NCI-H2227 treated with DMSO at 0.1 percent for 48 hours (cell line): ENCODE measurements at places on chromosomes 6 and 20.

- DNase-seq: no peak
Measured at GRCh38 chr20:651713-652614, 1.0 kb downstream of the SRXN1 start.

- DNase-seq: no peak
Measured at GRCh38 chr6:40759838-40760237, 172.7 kb upstream of the LRFN2 start.

GRCh38 chr6:125549202-125549884, 200.1 kb upstream of the HEY2 start:
- peak; percentile 86 for DNase-seq

GRCh38 chr20:17766226-17766625, 66.5 kb downstream of the BANF2 start:
- no peak for DNase-seq

DNA sequence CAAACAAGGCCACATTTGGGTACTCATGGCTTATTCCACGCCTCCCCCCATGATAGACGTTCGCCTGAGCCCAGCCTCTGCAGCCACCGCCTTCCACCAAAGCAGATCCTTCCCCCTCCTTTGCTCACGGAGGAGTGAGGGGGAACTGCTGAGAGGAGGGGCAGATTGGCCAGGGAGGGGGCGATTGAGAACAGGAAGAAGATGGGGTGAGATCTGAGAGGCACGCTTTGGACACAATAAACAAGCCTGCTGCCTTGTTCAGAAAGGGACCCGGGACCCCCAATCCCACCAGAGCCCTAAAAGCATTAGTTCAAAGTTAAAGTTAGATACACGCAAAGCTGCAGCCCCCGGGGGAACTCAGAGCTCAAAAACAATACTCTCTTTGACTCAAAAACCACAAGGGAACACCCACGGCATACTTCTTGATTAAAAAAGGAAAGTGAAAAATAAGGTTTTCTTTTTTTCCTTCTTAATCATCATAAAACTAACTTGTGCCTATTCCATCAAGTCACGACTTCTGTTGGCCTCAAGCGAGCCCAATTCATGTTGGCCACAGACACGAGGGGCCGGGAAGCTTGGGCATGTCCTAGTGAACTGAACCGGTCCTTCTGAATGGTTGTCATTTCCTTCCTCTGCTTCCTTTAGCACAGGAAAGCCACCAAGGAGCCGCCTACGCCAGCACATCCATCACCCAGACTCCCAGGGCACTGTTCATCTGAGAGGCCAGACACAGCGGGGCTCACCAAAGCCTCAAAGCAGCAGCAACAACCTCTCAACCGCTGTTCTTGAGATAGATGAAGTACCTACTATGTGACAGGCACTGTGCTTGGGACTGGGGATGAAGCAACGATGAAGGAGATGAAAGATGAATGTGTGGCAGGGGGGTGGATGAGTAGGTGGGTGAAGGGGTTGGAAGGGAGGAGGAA, 44.7 kb downstream of the NFATC2 start:
- no peak for DNase-seq

DNA sequence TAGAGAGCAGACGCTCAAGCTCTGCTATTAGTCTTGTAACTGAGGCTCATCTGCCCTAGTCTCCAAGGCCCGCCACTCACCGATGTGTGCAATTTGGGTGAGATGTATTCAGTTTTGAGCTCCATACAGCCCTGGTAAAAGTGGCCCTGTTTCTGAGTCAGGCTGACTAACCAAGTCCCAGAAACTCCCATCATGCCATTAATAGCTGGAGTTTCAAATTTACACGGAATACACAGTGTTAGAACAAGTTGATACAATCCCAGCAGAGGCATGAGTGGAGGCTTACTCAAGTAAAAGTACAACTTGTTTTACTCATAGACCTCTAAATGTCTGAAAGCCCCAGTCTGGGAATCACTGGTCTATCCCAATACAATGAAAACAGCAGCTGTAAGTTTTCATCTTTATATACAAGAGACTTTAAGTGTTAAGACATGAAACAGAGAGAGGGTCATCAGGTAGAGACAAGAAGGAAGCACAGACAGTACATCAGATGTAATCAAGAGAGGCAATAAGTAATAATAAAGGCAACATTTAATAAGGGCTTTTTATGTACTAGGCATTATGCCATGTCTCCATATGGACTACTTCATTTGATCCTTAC, 42.4 kb downstream of the RTN4IP1 start:
- no peak for DNase-seq

GRCh38 chr6:154157082-154157481, 118.0 kb downstream of the OPRM1 start:
- DNase-seq: no peak

GRCh38 chr6:107493158-107494057, 3.5 kb downstream of the SOBP start:
- DNase-seq: no peak

DNA sequence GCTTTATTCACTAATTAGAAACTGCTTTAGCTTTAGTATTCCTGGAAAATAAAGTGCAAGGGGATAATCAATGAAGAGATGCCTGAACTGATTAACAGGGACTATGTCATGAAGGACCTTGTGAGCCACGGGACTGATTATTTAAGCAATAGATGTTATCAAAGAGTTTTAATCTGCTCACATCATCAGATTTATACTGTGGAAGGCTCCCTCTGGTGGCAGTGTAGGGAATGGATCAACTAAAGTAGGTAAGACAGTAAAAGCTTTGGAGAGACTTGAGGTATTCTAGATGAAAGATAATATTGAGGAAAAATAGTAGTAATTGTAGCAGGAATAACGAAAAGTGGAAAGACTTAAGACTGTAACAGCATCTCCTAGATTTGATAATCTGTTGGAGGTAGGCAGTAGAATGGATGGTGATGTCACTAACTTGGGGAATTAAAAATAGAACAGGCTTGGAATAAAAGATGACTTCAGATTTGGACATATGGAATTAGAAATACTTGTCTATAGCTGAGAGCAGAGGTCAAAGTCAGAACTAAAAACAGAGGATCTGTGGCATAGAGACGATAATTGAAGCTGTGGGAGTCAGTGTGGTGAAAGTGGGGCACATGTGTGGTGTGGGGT, 80.3 kb upstream of the HTR1E start:
- DNase-seq: no peak

GRCh38 chr6:149867876-149868640, 3.9 kb upstream of the LRP11 start:
- no peak for DNase-seq

DNA sequence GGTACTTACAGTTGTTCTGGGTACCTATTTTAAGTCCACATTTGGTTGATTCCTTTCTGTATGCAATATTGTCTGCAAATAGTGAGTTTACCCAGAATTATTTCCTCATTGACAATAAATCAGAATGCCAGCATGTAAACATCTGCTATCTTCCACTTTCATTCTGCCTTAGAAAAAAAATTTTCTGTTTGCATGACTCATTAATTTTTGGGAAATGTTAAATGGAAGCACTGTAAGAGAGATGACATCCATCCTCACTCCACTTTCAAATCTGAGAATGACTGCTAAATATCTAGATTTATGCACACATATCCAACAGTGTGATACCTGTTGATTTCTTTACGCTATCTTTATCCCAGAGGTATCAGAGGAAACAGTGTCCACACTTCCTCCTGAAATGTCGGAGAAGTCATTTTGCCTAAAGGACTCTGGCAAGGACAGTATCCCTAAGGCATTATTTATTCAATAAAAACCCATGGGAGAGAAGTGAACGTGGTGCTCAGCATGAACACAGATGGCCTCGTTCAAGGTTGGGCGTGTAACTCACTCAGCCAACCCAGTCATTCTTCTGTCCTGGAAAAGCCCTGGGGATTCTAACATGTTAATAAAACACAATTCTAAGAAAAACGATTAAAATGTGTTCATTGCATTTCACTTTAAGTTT, 780.9 kb downstream of the QKI start:
- no peak for DNase-seq

DNA sequence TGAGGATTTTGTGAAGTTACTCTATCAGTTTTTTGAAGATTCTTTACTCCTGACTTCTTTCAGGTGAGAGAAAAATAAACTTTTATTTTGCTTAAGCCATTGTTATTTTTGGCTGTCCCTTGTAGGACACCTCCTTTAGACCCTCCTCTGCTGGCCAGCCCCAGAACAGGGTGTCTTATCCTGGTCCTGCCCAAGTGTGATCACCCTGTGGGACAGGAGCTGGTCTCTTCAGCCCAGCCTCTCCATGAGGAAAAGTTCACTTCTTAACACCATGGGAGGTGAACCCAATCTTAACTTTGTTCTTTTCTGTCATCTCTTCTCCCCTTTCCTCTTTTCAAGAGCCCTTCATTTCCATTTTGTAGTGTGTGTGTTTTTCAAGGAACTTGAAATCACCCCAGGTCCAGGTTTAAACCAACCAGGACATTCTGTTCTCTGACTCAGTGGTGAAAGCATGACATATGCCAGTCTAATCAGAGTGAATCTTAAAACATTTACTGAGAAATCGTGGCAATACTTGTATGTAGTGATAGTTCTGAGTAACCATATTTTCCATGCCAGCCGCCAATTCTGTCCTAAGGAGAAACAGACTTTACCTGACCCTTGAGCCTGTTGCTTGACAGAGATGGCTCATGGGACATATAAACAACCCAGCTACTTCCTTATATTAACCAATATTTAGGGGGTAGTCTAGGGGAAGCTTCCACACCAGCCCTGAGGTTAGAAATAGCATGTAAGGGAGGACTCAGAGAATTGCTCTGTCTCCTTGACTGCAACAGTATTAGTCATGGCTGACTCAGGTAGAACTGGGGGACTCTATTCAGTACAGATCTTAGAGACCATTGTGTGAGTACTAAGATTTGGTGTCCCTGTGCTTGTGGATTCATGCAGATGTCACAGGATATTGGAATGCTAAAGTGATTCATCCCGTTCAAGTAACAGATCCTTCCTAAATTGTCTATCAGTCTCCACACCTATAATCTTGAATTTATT, 48.8 kb downstream of the FLRT3 start:
- no peak for DNase-seq

GRCh38 chr6:110310861-110311446, 47.2 kb downstream of the METTL24 start:
- no peak for DNase-seq

DNA sequence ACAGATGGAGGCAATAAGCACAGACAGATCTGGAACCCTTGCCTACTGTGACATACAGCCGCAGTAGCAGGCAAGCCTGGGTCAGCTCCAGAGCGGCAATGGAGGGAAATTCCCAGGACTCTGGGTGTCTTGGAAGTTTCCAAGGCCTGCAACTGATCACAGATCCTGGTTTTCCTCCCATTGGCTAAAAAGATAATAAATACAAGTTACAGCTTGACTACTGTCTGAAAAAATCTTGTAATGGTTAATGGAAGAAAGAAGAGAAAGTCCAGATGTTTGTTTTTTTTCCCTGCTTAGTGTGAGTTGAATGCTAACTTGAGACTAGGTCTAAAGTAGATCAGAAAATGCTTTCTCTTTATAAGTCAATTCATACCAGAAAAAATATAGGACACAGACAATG, 307.6 kb downstream of the ALDH8A1 start:
- no peak for DNase-seq

DNA sequence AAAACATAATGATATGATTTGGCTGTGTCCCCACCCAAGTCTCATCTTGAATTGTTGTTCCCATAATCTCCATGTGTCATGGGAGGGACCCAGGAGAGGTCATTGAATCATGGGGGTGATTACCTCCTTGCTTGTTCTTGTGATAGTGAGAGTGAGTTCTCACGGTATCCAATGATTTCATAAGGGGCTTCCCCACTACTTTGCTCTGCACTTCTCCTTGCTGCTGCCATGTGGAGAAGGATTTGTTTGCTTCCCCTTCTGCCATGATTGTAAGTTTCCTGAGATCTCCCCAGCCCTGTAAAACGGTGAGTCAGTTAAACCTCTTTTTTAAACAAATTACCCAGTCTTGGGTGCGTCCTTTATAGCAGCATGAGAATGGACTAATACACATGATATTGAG, 156.8 kb upstream of the PLCB4 start:
- no peak for DNase-seq

DNA sequence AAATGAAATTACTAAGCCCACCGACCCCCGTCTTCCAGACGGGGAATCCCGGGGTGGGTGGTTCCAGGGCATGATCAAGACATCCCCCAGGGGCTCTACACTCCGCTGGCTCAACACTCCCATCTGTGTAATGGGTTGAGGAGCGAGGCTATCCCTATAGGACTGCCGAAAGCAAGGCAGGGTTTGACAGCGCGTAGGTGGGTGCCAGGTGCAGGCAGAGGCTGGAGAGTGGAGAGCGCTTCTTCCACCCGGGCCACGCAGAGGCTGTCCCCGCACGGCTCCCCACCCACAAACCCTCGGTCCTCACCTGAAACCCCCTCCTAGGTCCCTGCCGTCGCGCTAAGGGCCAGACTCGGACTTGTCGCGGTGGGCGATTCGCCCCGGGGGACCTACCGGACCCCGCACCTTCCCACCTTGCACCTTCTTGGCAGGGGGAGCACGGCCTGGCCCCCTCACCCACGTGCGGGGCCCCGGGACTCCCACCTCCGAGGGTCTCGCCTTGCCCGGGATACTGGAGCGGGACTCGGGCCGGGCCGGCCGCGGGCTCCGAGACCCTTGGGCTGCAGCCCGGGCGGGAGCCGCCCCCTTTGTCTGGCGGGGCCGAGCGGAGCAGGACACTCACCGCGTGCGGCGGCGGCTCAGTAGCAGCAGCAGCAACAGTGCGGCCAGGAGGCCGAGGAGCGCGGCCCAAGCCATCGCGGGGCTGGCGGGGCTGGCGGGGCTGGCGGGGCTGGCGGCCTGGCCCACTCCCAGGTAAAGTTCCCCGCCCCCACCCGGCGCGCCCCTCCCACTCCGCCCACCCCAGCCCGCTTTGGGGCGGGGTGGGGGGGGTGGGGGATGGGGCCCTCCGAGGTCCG, at the start of gene PTGIS:
PTGIS (minus strand) TSS at position 717 of the 857 bp plus-strand sequence; CDS start at position 696, 21 bp downstream.
- peak; percentile 5 for DNase-seq

- DNase-seq: no peak
Measured at GRCh38 chr6:62998022-62998421, 213.2 kb upstream of the FKBP1C start.

DNA sequence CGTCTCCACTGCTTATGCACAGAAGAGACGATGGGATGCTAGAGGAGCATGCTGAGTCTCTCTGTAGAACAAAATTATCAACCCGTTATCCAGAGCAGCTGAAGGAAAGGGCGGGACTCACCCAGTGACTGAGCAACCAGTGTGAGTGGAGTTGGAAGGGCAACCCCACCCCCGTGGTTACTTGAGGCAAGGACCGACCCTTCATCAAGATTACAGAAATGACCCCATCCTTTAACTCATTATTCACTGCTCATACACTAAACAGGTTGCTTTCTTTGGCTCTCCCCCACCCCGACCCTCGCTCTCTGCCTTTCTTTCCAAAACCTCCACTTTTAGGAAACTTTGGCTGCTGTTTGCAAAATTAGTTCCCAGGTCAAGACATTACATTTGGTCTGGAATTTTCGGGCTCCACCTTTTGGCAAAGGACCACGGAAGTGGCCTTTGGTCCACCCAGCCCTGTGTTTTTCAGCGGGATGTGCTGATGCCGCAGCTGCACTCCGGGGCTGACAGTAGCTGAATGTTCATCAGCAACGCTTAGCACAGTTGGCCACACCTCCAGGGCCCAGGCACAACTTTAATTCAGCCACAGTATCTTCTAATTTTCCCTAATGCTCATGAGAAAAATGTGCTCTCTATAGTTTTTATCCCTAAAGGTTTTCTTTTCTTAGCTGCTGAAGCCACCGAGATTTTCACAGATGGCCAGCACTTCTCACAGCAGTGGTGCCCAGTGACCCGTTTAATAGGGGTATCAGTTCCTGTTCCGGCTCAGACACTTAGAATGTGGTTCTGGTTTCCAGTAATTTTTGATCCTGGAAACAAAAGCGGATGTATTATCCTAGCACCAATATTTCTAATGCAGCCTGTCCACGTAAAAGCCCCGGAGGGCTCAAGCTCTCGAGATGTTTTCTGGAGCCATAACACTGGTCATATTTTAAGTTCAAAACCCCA, 103.6 kb upstream of the NXT1 start:
- no peak for DNase-seq

- DNase-seq: no peak
Measured at GRCh38 chr6:165732696-165733488, 69.9 kb upstream of the PDE10A start.
